ENCODE measurements at places on chromosomes 5 and 9.

GRCh38 chr5:116864157-116864837, 289.7 kb upstream of the SEMA6A start:
- DNase-seq, result no peak

DNA sequence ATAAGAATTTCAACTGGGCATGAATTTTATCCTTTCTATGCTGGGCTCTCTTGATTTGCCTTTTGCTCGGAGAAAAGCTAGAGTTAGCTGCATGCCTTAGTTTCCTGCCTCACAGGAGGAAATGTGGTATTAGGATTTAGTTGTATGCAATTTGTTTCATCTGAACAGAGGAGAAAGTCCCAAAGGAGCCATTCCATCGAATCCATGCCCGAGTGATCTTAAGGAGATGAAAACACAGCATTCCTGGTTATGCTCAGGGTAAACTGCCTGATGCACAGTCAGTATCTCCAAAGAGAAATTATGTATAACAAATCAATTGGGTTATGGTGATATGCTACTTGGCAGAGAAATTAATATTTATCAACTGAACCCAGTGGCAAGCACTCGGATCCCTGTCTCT, 51.1 kb downstream of the TTC1 start:
- no peak for DNase-seq

DNA sequence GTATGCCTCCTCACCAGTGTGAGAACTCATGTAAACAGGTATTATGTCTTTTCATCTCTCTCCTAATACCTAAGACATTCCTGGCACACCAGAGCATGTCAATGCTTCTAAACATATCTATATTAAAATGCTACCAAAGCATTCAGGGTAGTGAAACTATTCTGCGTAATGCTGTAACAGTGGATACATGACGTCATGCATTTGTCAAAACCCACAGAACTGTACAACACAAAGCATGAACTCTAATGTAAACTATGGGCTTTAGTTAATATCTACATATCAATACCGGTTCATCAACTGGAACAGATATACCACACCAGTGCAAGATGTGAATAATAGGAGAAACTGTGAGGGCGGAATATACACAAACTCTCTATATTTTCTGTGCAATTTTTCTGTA, 72.2 kb upstream of the GABRP start:
- DNase-seq, result no peak

- DNase-seq, result no peak
Measured at GRCh38 chr9:20240498-20240897, 381.8 kb downstream of the MLLT3 start.

- no peak for DNase-seq
Measured at GRCh38 chr5:148875205-148875875, 48.9 kb downstream of the ADRB2 start.

DNA sequence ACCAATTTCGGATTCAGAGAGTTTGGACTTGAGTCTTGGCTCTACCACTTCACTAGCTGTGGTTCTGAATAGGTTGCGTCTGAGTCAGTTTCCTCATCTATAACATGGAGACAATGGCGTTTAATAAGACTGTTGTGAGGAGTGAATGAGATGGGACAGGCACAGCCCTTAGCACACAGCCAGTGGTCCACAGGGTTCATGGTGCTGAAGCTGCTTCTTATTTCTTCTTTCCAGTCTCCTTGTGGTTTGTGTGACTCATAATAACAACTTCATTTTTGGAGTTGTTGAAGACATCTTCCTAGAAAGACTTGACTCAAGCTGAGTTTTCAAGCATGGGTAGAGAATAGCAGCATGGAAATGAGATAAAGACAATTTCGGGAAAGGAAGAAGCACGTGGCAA, 172.6 kb upstream of the PPP2R2B start:
- DNase-seq, result no peak

- DNase-seq, result no peak
Measured at GRCh38 chr5:143537056-143537455, 133.6 kb upstream of the NR3C1 start.

GRCh38 chr9:114315723-114316363, 7.1 kb upstream of the ORM1 start:
- no peak for DNase-seq

DNA sequence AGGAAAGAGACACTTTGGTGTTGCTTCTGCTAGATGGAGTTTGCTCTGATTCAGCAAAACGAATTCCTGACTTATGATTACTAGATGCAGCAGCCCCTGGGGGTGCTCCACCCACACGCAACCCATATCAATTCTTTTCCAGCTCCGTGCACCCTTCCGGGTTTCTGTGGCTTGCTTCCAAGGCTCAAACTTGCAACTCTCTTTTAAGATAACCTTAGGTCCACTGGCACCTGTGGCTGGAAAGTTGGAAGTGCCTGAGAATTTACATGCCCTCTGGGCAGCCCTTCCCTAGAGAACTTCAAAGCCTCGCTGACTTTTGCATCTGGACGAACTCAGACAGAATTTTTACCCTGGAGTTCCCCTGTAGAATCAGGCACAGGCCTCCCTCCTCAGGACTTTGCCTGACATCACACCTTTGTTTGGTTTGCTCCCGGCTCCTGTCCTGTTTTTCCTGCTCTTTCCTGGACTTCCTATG, 224.9 kb downstream of the SNX18 start:
- DNase-seq, result no peak

DNA sequence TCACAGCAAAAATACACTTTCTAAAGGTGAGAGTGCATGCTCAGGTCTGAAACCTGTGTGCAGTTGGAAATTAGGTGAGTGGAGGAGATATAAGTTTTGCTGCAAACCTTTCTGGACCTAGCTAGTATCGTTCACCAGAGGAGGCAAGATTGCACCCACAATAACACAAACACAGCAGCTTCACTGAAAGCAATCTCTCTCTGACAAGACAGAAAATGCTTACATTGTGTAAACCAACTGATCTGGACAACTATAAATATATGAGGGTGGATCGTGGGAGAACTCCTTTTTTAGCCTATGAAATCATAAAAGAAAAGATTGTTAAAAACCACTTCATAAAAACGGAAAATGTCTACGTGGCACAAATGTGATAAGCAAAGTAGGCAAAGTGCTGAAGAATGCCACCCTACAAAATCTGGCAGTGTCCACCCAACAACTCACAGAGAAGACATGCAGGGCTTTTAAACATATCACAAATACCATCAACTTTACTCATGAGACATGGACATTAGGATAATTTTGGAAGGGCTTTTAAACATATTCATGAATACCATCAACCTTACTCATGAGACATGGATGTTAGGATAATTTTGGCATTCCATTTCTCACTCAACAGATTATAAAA, 134.3 kb downstream of the CDH18 start:
- peak; percentile 64 for DNase-seq

GRCh38 chr5:502325-503079, 21.7 kb downstream of the SLC9A3 start:
- DNase-seq, result no peak

DNA sequence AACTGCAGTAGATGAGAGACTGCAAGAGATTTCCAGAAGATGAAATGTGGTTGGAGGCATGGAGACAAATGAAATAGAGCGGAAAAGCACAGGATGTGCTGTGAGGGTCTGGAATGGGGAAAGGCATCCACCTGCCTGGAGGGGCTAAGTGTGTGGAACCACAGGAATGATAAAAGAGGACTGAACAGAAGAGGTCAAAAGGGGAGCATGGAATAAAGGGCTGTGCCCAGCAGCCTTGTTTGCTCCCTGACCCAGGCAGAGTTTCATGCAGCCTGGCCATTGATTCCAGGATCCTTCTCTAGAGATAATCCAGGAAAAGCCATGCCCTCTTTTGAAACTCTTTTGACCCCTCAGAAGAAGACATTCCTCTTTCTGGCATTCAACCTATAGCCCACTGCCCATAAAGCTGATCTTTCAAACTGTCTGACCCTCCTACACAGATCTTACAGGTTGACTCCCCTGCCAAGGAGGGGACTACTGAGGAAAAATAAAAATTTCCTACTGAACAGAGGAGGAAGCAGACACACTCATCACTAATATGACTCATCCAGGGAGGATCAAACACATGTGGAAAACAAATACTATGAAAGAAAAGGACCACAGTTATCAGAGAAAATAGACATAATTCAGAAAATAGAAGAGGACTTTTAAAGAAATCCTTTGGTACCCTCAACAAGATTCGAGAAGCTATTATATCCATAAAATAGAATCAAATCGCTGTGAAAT, 273.5 kb upstream of the PCSK5 start:
- no peak for DNase-seq

- no peak for DNase-seq
Measured at GRCh38 chr5:168251259-168251658, 40.2 kb upstream of the WWC1 start.

GRCh38 chr5:176719113-176719739, 71.9 kb downstream of the TSPAN17 start:
- DNase-seq, result no peak

DNA sequence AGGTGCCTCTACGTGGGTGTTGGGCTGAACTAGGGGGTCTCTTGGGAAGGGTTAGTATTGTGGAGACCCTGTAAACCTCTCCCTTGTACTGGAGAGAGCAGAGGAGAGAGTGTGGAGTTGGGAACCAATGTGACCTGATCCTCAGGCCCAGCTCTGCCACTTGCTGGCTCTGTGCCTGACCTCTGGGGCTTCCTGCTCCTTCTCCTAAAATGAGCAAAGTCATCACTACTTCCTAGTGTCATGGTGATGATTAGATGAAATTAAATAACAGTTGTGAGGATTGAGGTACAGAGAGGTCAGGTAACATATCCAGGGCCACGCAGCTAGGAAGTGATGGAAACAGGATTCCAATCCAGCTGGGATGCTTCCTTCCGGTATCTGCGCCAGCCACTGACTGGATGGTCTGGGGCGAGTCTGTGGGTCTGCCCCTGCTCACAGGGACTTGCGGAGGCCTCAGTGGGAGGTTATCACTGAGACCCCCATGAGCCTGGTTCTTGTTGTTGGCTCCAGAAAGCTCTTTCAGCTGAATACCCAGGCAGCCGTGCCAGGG, 9.2 kb downstream of the GALNT10 start:
- no peak for DNase-seq

- DNase-seq, result no peak
Measured at GRCh38 chr5:176400382-176401156, 12.0 kb downstream of the HIGD2A start.

DNA sequence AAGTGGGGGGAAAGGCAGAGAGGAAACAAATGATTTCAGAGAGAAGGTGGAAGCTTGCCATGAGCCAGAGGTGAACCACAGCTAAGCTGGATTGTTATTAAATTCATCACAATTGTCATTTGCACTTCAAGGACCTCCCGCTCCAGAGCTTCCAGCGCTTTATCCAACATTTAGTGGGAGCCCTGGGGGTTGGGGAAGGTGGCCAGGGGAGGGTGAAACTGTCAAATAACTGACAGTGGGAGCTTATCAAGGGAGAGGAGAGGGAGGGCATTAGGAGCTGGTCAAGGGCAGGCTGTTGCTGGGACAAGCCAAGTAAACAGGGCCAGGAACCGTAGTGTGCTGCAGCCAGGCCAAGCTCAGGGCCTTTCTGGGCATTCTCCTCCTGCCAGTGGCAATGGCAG, 71.5 kb downstream of the SIL1 start:
- DNase-seq, result no peak

GRCh38 chr5:171494452-171495121, 75.1 kb downstream of the FGF18 start:
- DNase-seq, result peak; percentile 10

DNA sequence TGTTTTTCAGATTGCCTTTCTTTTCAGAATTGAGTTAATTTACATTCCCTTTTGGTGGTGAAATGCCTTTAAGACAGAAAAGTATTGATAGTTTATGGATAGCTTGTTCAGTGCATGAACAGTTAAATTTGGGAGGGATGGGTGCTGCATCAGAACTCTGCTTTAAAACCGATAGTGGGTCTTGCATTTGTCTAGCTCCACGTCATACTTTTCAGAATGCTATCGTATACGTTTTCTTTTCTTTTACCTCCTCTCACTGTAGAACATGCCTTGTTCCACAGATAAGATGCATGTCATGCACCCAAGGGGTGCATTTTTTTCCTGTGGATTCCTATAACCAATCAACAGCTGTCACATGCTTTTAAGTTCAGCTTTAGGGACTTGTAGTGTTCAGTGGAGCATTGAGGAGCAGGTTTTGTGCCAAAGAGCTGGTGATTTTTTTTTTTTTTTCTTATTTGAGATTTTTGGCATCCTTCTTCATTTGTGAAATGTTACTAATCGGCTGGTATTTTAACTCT, 2.3 kb downstream of the SLC44A1 start:
- no peak for DNase-seq

DNA sequence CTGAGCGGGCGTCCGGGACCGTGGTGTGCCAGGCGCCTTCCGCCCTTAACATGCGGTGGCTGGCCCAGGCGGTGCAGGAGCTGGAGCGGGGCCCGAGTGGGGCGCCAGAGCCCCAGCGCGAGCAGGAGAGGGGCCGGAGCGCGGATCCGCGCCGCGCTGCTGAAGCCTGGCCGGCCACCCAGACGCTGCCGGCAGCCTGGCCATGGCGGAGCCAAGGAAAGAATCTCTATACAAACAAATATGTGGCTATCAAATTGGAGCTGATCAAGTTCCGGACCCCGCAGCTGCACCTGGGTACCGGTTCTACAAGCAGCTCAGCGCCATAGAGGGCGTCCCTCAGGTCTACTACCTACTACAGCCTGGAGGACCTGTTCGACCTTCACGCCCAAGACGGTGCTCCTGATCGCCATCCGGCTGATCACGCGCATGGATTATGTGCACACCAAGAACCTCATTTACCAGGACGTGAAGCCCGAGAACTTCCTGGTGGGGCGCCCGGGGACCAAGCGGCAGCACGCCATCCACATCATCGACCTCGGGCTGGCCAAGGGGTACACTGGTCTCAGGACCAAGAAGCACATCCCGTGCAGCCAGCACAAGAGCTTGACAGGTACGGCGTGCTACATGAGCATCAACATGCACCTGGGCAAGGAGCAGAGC, 55.8 kb downstream of the JAK2 start:
- DNase-seq, result no peak

GRCh38 chr5:32935283-32935682, 224.2 kb downstream of the NPR3 start:
- no peak for DNase-seq

DNA sequence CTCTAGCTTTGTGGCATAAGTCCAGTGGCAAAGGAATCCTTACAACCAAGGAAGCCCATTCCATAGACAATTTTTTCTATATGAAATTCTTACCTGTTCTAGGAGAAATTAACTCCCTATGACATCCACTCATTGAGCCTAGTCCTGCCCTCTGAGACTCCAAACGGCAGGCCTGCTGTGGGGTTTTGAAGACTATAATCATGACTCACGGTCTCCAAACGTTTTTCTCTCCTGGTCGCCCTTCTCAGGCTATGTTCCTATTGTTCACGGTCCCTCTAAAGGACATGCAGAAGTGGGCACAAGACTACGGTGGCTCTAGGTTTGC, 611 bp downstream of the EXOSC3 start:
- DNase-seq, result no peak

DNA sequence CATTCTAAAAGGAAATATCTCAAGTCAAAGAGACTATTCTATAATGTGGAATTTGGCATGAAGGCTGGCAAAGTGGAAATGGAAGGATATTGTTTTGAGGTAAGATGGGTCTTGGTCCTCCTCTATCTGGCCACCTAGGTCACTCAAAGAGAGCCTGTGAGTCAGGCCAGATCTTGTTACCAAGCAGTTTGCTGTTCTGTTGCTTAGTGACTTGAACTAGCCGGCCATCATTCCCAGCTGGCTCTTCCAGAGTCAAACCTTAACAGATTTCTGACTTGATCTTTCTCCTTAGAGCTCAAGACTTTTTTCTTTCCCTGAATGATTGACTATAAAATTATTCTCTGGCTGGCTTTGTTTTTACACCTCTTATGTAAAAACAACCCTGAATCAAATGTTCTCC, 136.1 kb downstream of the PDE4D start:
- no peak for DNase-seq

GRCh38 chr9:123111427-123112014, 78.1 kb downstream of the GPR21 start:
- DNase-seq, result no peak

GRCh38 chr5:139671096-139671841, 23.1 kb downstream of the CXXC5 start:
- DNase-seq, result no peak
